ENCODE measurements at places on chromosomes 5 and 9.
A peak's percentile ranks its signal among the peaks of the same experiment; 100 is the strongest.

DNA sequence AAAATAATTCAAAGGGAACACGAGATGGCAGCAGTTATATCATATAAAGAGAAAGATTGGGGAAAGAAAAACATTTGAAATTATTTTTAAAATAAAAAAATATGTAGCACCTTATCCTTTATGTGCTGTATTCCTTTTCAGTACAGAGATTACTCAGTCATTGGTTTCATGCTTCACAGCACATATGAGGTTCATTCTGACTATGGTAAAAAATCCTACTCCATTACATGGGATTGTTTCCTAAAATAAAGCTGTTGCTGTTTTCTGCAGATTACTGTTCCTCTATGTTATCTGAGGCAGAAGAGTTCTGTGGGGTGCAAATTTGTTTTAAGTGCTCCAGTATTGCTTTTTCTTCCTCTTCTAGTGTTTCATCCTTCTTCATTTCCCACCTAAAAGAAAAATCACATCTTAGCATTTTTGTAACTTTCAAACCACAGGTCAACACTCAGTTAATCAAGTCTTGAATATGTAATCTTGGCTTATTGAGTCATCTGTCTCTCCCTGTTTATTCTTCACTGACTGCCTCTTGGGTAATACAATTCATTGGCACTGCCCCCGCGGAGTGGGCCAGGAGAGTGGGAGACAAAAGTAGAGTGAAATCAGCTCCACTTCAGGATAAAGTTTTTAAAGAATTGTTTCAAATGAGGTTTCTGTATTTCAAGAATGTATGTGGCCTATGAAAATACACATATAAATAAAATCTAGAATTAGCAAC is 412.5 kb upstream of the POU5F2 start:
- no peaks in the 10 kb centered on the region for H3K27me3 ChIP-seq
- no peak for DNase-seq
- no peak overlapping the region for H3K4me3 ChIP-seq
- no peak overlapping the region for H3K27ac ChIP-seq
- no peaks in the 10 kb centered on the region for H3K4me1 ChIP-seq

GRCh38 chr5:157267761-157268480 is 2.0 kb downstream of the CYFIP2 start:
- H3K36me3 ChIP-seq = peaks cover 56% of the 10 kb centered on the region
- H3K4me1 ChIP-seq = peaks cover 72% of the 10 kb centered on the region
- H3K27ac ChIP-seq = peak overlapping the region; percentile 95
- peak overlapping the region; percentile 83 for H3K4me3 ChIP-seq

DNA sequence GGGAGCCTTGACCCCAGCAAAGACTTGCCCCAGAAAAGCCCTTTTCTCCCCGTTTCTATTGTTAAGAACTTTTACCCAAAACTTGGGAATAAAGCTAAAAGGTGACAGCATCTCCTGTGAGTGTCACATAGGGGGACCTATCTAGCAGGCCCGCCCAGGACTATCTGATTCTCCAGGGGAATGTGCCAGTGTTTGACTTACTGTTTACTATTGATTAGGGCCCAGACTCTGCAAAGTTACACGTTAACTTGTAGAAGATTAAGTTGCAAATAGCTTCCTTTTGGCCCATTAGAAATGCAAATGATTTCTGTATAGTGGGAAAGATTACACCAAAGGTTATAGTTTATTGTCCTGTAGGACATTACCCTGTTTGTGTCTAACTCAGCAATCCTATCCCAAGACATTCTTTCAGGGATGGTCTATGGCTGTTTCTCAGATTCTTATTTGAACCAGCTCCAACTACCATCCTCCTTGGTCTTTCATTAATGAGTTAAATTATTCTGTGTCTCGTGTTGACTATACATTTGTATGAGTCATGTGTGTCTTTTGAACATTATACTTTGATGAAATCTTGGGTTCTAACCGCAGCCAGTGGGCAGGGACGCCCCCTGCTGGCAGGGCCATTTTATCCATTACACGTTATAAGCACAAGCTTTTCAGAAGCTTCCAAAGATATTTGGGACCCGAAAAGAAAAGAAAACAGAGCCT is 60.7 kb downstream of the HRH2 start:
- H3K27me3 ChIP-seq = no peaks in the 10 kb centered on the region
- peaks cover 5% of the 10 kb centered on the region for H3K4me1 ChIP-seq
- peak; percentile 91 for DNase-seq

DNA sequence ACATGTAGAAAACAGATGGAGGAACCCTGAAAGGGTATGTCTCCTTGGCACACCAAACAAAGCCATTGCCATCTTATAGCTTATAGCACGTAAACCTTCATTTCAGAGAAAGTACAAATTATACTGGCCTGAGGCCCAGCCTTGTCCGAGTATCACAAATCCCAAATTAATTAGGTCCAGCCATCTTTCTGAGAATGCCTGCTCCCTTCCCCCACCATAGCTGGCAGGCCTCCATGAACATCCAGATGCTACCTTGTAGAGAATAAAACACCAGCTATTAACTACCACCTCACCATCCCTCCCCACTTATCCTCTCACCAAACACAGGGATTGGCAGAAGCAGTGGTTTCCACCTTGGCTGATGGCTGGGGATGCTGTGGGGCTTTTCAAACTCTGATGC is 224.0 kb downstream of the SPOCK1 start:
- H3K27ac ChIP-seq = no peak overlapping the region
- H3K36me3 ChIP-seq = no peaks in the 10 kb centered on the region
- DNase-seq = no peak
- H3K27me3 ChIP-seq = no peaks in the 10 kb centered on the region
- H3K4me3 ChIP-seq = no peak overlapping the region
- H3K4me1 ChIP-seq = no peaks in the 10 kb centered on the region

DNA sequence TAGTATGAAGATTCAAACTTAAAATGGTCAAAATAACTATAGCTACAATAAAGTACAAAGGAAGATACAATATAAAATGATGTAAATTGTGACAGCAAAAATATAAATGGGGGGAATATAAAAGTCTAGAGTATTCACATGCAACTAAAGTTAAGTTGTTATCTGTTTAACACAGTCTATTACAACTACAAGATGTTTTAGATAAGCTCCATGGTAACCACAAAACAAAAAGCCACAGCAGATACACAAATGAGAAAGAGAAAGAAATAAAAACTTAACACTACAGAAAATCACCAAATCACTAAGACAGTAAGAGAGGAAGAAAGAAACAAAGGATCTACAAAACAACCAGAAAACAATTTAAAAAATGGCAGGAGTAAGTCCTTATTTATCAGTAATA is 17.0 kb upstream of the SH3TC2 start:
- DNase-seq = no peak
- H3K27ac ChIP-seq = no peak overlapping the region
- H3K4me3 ChIP-seq = no peak overlapping the region
- H3K4me1 ChIP-seq = no peaks in the 10 kb centered on the region
- no peaks in the 10 kb centered on the region for H3K27me3 ChIP-seq
- H3K36me3 ChIP-seq = no peaks in the 10 kb centered on the region

GRCh38 chr9:86575825-86576525 is 221.8 kb upstream of the TUT7 start:
- DNase-seq = no peak
- no peaks in the 10 kb centered on the region for H3K4me1 ChIP-seq
- no peaks in the 10 kb centered on the region for H3K36me3 ChIP-seq
- H3K27ac ChIP-seq = no peak overlapping the region
- no peaks in the 10 kb centered on the region for H3K27me3 ChIP-seq

DNA sequence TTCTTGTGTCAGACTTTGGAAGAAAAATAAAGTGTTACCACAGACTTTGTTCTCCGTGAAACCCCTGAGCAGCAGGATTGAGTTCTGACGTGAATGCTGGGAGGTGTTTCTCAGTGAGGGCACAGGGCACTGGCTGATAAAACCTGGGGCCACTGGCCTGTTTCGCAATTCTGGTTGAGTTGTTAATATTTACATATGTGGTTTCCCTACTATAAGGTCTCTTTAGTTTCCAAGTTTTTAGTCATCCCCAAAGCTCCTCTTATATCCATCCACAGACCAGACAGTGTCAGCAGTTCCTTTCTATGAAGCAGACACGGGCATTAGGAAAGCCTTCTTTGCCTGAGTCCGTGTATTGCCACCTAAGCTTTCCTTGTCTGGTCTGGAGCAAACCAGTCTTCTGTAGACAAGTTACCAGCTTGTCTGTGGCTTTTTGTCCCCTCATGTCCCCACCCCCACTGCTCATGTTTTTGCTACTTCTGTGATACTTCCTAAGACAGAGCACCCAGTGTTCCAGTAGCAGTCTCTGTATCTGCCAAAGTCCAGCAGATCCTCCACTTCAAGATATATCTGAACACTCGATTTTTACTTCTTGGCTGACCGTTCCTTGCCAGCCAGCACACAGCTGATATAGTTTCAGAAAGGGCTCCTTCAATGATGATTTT is 42.0 kb downstream of the ACO1 start:
- H3K4me3 ChIP-seq = no peak overlapping the region
- H3K36me3 ChIP-seq = peaks cover 4% of the 10 kb centered on the region
- no peak for DNase-seq
- H3K4me1 ChIP-seq = peaks cover 2% of the 10 kb centered on the region
- no peak overlapping the region for H3K27ac ChIP-seq

- H3K27ac ChIP-seq = peak overlapping the region; percentile 92
- no peaks in the 10 kb centered on the region for H3K27me3 ChIP-seq
- peaks cover 94% of the 10 kb centered on the region for H3K36me3 ChIP-seq
Observed at GRCh38 chr9:120909904-120910303, 16.7 kb downstream of the TRAF1 start.

- no peak for DNase-seq
- no peaks in the 10 kb centered on the region for H3K4me1 ChIP-seq
- H3K4me3 ChIP-seq = no peak overlapping the region
- H3K27me3 ChIP-seq = peaks cover 5% of the 10 kb centered on the region
- H3K36me3 ChIP-seq = no peaks in the 10 kb centered on the region
Observed at GRCh38 chr5:137264041-137264440, 235.1 kb downstream of the SPOCK1 start.

DNA sequence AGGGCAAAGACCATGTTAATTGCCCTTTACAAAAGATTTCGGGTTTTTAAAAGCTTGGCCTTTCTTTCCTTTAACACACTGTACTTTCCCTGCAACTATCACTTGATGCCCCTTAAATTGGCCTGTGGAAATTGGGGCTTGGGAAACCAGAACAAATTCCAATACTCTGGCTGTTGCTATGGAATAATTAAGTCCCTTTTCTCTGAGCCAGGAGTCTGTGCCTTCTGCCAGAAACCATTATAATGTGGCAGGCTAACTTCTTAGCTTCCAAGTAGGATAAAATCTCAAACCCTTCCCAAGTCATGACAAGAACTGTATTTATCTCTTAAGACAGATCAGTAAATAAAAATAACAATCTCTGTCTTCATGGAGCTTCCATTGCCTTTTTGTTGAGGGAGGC is 1.1 kb upstream of the SPINK1 start:
- DNase-seq = no peak
- no peak overlapping the region for H3K27ac ChIP-seq
- no peaks in the 10 kb centered on the region for H3K4me1 ChIP-seq
- no peak overlapping the region for H3K4me3 ChIP-seq
- H3K27me3 ChIP-seq = peaks cover 5% of the 10 kb centered on the region
- H3K36me3 ChIP-seq = no peaks in the 10 kb centered on the region

- no peak overlapping the region for H3K4me3 ChIP-seq
- DNase-seq = no peak
- H3K4me1 ChIP-seq = no peaks in the 10 kb centered on the region
- H3K36me3 ChIP-seq = no peaks in the 10 kb centered on the region
- no peak overlapping the region for H3K27ac ChIP-seq
Observed at GRCh38 chr9:95634536-95634935, 117.8 kb upstream of the PTCH1 start.

DNA sequence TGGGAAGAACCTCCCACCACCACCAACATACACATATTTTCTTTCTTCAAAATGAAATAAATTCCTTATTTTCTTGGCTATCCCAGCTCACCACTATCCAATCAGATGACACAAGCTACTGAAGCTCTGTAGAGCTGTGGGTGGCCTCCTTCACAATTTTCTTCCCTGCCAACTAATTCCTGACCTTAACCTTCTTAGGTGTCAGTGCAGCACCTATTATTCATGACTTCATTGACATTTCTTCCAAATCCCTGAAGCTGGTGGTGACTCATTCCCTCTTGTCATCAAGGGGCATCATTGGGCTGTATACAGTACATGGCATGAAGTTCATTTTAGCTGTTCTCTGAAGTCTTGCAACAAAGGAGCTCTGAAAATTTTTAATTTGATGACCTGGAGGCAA is 42.0 kb upstream of the ADRA1B start:
- no peaks in the 10 kb centered on the region for H3K36me3 ChIP-seq
- H3K27ac ChIP-seq = no peak overlapping the region
- no peaks in the 10 kb centered on the region for H3K4me1 ChIP-seq
- no peak for DNase-seq
- no peak overlapping the region for H3K4me3 ChIP-seq

- no peak overlapping the region for H3K27ac ChIP-seq
- DNase-seq = no peak
- no peak overlapping the region for H3K4me3 ChIP-seq
- H3K27me3 ChIP-seq = peaks cover 3% of the 10 kb centered on the region
- peaks cover 14% of the 10 kb centered on the region for H3K4me1 ChIP-seq
Observed at GRCh38 chr9:16150938-16151650, 598.3 kb downstream of the CCDC171 start.

- peaks cover 7% of the 10 kb centered on the region for H3K4me1 ChIP-seq
- no peak overlapping the region for H3K4me3 ChIP-seq
- no peaks in the 10 kb centered on the region for H3K36me3 ChIP-seq
- H3K27me3 ChIP-seq = peaks cover 22% of the 10 kb centered on the region
- H3K27ac ChIP-seq = no peak overlapping the region
Observed at GRCh38 chr9:121445986-121446385, 53.7 kb downstream of the GGTA1 start.

GRCh38 chr5:138148811-138149210 is 9.6 kb upstream of the NME5 start:
- no peaks in the 10 kb centered on the region for H3K27me3 ChIP-seq
- H3K4me3 ChIP-seq = no peak overlapping the region
- H3K36me3 ChIP-seq = no peaks in the 10 kb centered on the region
- DNase-seq = no peak
- H3K4me1 ChIP-seq = no peaks in the 10 kb centered on the region
- no peak overlapping the region for H3K27ac ChIP-seq

DNA sequence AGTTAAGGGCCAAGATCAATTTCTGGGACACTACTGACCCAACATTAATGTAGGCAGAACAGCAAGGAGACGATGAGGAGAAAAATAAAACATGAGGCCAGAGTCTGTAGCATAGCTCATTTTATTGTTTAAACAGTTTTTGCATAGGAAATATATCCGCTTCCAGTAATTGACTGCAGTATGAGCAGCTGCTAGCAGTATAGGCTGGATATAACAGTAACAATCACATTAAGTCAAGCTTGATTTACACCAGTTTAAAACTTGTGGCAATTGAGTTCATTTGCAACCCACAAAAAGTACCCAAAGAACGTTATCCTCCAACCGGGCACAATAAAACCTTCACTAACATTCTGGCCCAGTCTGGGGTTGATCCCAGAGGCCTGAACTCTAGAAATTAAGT is 232.2 kb downstream of the NFIB start:
- H3K36me3 ChIP-seq = no peaks in the 10 kb centered on the region
- H3K27me3 ChIP-seq = no peaks in the 10 kb centered on the region
- no peak overlapping the region for H3K27ac ChIP-seq
- H3K4me1 ChIP-seq = no peaks in the 10 kb centered on the region
